ENCODE measurements at places on chromosomes 3 and 15.
A peak's percentile ranks its signal among the peaks of the same experiment; 100 is the strongest.

- peak; percentile 77 for DNase-seq
Measured at GRCh38 chr3:143471705-143472104, 352.1 kb downstream of the CHST2 start.

DNA sequence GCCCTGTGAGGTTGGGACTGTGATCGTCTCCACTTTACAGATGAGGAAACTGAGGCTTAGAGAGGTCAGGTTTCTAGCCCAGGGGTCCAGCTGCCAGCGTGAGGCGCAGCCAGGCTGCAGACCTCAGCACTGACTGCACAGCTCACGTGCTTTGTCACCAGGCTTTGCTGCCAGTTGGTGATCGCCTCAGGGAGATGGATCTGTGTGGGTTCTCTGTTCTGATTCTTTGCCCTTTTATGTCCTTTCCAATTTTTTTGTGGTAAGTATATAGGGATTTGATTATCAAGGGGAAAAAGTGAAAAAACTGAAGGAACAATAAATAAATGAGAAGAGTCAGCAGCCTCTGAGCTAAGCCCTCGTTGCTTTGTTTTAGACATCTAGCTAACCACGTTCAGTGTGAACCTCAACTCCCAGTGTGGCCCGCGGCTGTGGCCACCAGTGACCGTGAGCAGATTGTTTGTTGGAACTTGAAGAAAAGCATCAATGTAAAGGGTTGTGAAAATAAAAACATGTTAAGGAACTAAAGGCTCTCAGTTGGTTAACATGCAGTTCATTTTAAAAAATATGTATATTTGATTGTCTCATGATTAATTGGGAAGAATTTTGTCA is 117.6 kb downstream of the PDE8A start:
- DNase-seq = no peak

GRCh38 chr15:101250873-101251829 is 697 bp downstream of the CHSY1 start:
- peak; percentile 84 for DNase-seq

GRCh38 chr3:139771331-139771730 is 93.6 kb upstream of the NMNAT3 start:
- DNase-seq = peak; percentile 36

- DNase-seq = no peak
Measured at GRCh38 chr15:39936187-39936586, 2.3 kb downstream of the EIF2AK4 start.

DNA sequence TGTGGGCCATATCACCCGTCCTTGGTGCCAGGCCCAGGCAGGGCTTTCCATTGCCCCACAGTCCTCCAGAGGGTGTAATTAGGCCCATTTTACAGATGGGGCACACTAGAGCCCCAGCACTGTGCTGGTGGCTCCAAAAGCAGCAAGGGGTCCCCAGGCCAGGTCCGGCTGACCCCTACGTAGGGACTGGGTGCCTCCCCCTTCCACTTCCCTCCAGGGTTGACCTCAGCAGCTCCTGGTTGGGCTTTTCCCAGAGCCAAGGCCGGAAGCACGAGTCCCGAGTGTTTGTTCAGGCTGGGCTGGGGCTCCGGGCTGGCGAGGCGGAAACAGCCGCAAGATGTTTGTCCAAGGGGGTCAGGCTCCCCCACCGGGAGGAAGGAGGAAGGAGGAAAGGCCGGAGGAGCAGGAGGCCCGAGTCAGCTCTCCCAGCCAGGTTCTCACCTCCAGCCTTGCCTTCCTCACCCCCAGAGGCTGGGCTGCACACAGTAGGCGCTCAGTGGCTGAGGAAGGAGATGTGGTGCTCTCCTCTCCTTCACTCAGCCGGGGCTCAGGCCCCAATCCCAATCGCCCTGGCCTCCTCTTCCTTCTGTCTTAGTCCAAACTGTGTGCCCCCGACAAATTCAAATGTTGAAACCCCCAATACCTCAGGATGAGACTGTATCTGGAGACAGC is 17.1 kb upstream of the PLXND1 start:
- no peak for DNase-seq

- DNase-seq = peak; percentile 54
Measured at GRCh38 chr15:31341496-31342195, 15.0 kb downstream of the KLF13 start.

DNA sequence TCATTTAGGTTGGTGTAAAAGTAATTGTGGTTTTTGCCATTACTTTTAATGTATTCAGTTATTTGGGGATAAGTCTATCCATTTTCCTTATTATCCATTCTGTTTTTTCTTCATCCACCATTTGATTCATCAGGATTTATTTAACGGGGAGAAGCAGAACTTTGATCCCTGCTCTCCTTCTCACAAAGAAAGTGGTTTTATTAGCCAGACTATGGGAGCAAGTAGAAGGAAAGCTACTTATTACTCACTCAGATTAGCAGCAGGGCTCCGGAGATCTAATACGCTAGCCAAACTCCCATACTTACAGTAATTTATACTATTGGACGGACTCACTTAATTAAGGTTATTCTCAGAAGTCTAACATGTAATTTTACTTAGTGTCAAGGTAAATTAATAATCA is 14.7 kb upstream of the TMEM87A start:
- no peak for DNase-seq

DNA sequence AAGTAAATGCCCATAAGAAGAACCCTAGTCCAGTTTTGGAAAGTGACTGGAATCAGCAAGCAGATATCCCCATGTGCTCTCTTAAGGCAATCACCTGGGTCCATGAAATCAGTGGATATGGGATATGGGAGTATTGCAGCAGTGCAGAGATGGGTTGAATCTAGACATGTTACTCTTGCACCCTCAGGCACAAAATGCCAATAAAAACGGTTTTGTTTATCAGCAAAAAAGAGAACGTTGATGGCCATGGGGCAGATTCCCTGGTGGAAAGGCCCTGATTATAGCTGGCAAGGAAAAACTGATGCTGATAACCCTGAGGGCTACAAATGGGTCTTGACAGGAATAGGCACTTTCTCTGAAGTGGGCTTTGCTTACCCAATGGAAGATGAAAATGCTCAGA is 380.2 kb upstream of the SEMA6D start:
- no peak for DNase-seq

- no peak for DNase-seq
Measured at GRCh38 chr3:111748132-111748531, 110.9 kb upstream of the PHLDB2 start.

DNA sequence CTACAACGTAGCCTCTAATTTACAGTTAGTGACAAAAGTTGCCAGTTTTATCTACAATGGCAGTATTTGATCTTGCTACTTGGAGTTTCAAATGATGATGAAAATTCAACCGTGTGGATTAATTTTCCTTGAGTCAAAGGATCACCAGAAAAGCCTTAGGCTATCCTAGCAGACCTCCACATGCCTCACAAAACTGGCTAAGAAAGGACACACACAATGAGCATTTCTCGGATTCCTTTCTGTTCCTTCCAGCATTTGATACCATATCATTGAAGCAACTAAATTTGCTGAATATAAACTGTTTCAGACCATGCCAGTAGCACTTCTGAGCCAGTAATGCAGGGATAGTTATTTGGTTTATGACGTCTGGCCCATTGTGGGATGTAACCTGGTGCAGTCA is 587.4 kb upstream of the MDFIC2 start:
- DNase-seq = no peak

DNA sequence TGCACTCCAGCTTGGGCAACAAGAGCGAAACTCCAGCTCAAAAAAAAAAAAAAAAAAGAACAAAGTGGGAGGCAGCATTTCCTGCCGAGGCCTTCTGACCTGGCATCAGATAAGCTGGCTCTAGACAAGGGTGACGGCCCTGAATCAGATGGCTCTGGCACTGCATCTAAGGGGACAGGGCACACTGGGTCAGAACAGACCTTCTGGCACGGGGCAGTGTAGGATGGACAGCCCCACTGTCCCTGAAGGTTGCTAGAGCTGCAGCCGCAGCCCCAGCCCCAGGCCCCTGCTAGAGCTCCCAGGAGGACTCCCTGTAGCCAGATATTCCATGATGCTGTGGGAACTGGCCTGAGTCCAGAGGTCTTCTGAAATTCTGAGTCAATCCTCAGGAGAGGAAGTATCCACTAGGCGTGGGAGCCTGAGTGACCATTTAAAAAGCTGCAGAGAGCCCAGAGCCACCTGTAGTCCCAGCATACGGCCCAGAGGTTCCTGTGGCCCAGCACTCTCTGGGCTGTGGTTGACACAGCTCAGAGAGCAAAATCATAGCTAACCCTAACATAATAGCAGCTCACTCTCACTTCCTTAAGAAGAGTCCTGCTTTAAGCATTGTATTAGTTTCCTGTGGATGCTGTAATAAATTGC is 69.2 kb upstream of the MFGE8 start:
- DNase-seq = no peak

Data from NCI-H69 (cell line).